Hematopoietic multipotent progenitor cell treated with erythropoietin and hydrocortisone succinate and interleukin-3 and kit ligand, for 17 days (in vitro differentiated cells): ENCODE measurements at places on chromosomes 5 and 9.
A peak's percentile ranks its signal among the peaks of the same experiment; 100 is the strongest.

GRCh38 chr5:14834062-14834461 lies 37.5 kb downstream of the ANKH start:
- DNase-seq, result no peak

GRCh38 chr9:109771087-109771486 lies 8.9 kb upstream of the PALM2AKAP2 start:
- no peak for DNase-seq

GRCh38 chr5:55997742-55998351 lies 3.1 kb upstream of the IL6ST start:
- peak; percentile 91 for DNase-seq

DNA sequence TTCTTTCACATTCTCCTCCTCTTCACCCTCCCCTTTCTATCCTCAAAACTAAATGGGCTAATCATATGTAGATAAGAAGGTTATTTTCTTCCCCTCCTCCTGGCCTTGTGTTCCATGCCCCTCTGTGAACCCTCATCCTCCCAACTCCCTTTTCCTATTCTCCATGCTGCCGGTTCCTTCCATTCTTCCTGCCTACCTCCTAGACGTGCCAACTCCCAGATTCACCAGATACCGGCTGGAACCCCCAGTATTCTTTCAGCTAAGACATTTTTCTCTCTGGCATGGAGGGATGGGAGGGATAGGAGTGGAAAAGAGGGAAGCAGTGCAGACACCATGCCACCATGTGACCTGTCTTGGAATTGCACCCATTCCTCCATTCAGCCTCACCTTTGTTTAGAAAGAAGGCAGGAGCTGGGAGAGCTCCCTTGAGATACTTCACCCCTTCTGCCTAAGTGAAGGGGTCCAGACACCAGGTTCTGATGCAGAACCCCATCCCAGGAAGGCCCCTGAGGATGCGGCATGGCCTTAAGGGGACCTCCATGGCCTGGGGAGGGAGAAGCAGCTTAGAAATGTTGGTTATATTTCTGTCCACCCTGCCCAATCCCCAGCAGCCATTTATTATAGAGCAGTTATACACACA lies 4.8 kb downstream of the DNAJB5 start:
- no peak for DNase-seq

GRCh38 chr5:150109921-150110320 lies 23.6 kb upstream of the CSF1R start:
- no peak for DNase-seq

DNA sequence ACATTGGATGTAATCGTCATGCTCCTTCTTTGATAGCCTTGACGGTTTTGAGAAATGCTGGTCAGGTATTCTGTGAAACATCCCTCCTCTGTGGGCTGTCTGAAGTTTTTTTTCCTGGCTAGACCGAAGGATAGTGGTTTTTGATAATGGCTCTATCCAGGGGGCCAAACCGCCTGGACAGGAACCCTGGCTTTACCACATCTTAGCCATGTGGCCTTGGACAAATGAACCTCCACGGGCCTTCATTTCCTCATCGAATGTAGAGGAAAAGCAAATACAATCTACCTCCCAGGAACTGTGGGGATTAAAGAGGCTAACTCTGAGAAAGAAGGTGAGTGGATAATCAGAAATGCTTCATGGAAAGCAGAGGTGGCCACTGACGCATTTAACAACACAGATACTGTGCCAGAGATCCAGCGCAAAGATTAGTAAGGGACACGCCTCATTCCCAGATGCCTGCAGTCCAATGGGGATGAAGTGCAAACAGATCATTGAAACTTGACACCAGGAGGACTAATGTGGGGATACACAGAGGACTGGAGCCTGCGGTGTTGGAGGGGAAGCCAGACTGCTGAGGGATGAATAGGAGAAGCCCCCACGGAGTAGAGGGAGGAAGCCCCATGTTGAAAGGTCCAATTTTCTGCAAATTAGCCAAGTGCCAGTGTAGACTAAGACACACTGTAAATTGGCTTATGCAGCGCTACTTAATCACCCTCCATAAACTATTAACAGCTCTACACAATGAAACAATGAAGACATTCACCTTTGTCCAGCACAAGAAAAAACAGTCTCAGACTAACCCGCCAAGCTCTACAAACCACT lies 41.6 kb downstream of the MYO10 start:
- DNase-seq, result no peak

DNA sequence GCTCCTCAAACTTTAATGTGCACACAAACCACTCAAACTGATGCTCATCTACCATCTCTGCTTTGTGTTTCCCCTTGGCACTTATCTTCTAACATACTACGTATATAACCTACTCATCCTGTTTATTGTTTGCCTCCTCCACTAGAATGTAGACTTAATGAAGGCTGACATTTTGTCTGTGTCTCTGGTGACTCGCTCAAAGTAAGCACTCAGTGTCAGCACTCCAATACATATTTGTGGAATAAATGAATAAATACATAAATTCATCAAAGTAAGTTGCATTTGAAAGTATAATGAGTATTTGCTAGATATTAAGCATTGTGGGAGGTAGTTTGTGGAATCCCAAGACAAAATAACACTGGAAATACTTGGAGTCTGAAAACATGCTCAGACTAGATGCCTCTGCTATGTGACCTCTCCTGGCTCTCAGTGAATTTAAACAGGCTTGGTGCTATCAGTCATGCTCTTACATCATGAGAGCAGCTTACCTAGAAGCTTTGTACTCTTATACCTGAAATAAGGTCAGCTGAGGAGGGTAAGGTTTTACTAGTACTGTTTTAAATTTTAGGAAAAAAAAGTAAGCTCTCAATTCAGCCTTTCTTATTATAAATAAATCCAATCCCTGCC lies 37.0 kb upstream of the RANBP6 start:
- DNase-seq, result no peak

GRCh38 chr5:111337688-111338087 lies 113.5 kb downstream of the CAMK4 start:
- DNase-seq, result no peak

GRCh38 chr5:77881528-77881927 lies 105.4 kb upstream of the TBCA start:
- DNase-seq, result peak; percentile 12

DNA sequence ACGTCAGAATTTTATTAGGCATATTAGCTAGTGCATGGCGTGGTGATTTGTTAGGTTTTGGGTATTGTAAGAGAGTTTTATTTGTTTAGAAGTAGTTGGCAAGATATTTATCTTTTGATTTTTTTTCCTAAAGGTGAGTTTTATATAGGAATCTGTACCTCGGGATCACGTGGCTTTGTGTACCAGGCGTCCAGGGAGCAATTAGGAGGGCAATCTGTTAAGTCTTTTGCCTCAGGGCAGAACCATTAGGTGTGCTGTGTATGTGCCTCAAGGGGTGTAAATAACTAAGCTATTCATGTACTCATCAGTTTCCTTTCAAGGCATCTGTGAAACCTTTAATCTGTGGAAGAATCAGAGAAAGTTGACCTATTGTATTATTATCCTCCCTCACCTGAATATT lies 39.4 kb downstream of the ZSWIM6 start:
- DNase-seq, result no peak

GRCh38 chr5:150809363-150809762 lies 30.8 kb downstream of the SMIM3 start:
- no peak for DNase-seq

GRCh38 chr5:58064801-58065200 lies 395.1 kb downstream of the PLK2 start:
- no peak for DNase-seq

DNA sequence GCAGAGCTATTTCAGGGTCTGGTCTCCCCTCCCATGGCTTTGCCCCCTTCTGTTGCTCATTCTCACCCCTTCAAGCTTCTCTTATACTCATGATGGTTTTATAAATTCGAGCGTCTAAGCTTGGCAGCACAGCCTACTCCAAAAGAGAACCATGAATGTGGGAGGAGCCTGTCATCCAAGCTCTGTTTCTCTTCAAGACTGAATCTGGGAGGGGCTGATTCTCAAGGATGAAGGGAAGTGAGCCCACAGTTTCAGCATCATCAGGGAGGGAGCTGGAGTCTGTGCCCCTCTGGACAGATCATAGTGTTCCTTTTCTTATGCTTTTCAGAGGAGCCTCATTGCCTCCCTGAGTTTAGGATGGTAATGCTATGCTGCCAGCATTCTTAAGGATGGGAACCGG lies 168.6 kb downstream of the CFAP90 start:
- DNase-seq, result no peak

GRCh38 chr5:123705741-123706140 lies 193.8 kb downstream of the CSNK1G3 start:
- no peak for DNase-seq

DNA sequence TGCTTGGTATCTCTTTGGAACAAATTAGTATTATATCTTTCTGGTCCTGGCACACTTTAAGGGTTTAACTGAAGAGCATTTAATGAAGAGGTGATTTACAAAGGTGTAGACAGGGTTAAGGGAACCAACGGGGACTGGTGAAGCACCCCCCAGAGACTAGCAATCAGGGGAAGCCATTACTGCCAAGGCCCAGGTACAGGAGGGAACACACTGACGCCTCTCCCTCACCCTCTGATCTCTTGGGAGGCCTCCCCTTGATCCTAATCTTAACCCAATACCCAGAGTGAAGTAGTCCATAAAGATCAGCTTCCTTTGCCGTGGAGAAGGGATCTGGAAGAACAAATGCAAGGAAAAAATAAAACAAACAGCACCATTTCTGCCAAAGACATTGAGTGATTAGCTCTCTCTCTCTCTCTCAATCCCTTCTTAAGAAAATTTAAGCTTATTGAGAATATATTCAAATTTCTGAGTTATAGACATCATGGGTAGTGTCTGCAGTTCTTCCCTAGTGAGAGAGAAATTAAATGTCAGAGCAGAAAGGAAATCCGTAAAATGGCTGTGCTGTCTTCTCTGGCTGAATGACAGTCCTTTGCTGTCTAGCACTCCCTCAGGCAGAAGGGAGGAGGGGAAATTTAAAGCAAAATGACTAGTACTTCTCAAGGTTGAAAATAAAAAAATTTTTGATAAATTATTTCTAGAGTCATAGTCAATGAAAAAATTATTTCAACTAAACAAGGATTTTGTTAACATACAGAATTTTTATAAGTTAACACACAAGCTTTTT lies 20.0 kb downstream of the F2R start:
- DNase-seq, result no peak

- no peak for DNase-seq
Measured at GRCh38 chr9:135308821-135309762, 170.5 kb upstream of the PPP1R26 start.

GRCh38 chr5:8333485-8333884 lies 464.5 kb downstream of the MTRR start:
- no peak for DNase-seq

DNA sequence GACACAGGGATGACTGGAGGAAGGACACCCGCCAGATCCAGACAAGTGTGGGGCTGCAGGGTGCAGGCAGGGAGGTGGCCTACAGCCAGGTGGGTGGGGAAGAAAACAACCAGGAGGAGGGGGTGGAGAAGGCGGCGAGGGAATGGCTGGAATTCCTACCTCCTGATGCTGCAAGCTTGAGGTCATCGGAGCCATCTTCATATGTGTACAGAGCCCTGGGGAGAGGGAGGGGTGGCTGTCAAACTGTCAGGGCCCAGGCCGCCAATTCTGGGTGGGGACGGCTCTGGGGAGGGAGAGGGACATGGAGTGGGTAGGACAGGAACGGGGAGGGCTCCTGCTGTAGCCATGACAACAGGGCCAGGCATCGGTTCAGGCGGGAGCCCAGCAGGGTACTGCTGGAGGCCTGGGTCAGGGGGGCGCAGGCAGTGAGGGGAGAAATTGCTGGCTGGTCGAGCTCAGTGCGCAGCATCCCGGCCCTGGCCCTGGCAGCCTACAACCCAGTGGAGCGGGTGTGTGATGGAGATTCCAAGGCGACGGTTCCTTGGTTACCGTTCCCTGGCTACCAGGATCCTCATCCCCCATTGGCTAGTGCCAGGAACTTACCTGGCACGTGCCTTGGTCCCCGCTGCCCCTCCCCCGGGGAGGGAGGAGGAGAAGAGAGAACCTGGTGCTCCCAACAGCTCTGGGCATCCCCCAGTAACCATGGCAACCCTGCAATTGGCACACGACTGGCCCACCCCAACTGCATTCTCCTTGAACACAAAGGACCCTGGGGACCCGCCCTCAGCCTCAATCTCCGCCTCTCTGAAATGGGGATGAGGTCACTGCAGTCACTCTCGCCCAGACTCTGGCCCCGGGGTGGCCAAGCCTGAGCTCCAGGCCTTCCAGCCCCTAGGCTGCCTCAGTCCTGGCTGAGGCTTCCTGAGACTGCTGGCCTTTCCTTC lies 4.5 kb downstream of the DBN1 start:
- DNase-seq, result no peak
